Breast epithelium (tissue), 4 donors: ENCODE measurements at places on chromosomes 13 and 19. TPM values are rescaled to one million over a fixed set of nuclear protein-coding genes. Genes with fewer than 3 reads are reported as not detected.

- no peaks in the 10 kb centered on the region for H3K36me3 ChIP-seq
- H3K27ac ChIP-seq = no peak overlapping the region
- no peaks in the 10 kb centered on the region for H3K4me1 ChIP-seq
- H3K4me3 ChIP-seq = peak overlapping the region; percentile 49
- no peaks in the 10 kb centered on the region for H3K27me3 ChIP-seq
Observed at GRCh38 chr19:50556282-50557008, 11.8 kb downstream of the LRRC4B start.

DNA sequence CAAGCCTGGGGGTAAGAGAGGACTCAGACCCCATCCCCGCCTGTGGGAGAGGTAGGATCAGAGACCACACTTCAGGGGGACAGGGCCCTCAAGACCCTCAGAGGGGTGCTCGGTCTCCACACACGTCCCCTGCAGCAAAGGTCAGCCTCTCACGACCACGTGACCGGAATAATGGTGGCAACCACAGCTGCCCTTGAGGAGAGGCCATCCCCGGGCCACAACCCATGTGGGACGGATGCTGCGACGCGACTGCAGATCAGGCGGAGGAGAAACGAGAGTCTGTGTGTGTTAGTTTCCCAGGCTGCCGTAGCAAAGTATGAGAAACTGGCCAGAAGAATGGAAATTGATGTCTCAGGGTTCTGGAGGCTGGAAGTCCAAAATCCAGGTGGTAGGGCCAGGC lies 8.9 kb downstream of the MED25 start:
- no peaks in the 10 kb centered on the region for H3K4me1 ChIP-seq
- H3K4me3 ChIP-seq = no peak overlapping the region
- no peak for DNase-seq
- H3K27me3 ChIP-seq = no peaks in the 10 kb centered on the region
- no peaks in the 10 kb centered on the region for H3K36me3 ChIP-seq

DNA sequence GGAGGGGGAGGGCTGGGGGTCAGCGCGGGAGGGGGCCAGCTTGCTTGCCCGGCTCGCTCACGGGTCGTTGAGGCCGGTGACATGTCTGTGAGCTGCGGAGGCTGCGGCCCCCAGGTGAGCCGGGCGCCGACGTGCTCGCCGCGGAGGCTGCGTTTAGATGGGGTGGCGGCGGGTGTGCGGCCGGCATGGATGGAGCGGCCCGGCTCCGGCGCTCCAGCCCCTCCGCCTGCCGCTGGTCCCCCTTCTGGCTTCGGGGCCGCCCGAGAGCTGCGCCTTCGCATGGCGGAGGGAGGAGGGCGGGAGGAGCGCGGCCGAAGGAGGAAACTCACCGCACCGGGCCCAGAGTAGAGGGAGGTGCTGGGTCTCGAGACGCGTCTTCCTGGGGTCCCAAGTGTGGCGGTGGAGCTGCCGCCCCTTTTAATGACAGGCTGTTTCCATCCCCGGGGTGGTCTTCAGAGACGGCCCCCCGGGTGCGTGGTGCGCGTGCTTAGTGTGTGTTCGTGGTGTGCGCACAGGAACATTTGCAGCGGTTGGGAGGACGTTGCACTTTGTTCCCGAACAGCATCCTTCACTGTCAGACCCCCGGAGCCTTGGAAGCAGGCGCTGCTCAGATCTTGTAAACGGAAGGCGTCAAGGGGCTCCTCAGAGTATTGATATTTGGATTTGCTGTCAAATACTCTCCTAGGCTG lies at the start of gene AKAP11:
AKAP11 (plus strand) TSS at position 38 of the 689 bp plus-strand sequence. CDS start 14,197 bp downstream, outside the sequence.
- peak; percentile 26 for DNase-seq

GRCh38 chr13:94827566-94827965 lies 115.2 kb upstream of the SOX21 start:
- H3K36me3 ChIP-seq = no peaks in the 10 kb centered on the region
- no peak overlapping the region for H3K4me3 ChIP-seq
- H3K4me1 ChIP-seq = no peaks in the 10 kb centered on the region
- no peak for DNase-seq
- no peaks in the 10 kb centered on the region for H3K27me3 ChIP-seq

DNA sequence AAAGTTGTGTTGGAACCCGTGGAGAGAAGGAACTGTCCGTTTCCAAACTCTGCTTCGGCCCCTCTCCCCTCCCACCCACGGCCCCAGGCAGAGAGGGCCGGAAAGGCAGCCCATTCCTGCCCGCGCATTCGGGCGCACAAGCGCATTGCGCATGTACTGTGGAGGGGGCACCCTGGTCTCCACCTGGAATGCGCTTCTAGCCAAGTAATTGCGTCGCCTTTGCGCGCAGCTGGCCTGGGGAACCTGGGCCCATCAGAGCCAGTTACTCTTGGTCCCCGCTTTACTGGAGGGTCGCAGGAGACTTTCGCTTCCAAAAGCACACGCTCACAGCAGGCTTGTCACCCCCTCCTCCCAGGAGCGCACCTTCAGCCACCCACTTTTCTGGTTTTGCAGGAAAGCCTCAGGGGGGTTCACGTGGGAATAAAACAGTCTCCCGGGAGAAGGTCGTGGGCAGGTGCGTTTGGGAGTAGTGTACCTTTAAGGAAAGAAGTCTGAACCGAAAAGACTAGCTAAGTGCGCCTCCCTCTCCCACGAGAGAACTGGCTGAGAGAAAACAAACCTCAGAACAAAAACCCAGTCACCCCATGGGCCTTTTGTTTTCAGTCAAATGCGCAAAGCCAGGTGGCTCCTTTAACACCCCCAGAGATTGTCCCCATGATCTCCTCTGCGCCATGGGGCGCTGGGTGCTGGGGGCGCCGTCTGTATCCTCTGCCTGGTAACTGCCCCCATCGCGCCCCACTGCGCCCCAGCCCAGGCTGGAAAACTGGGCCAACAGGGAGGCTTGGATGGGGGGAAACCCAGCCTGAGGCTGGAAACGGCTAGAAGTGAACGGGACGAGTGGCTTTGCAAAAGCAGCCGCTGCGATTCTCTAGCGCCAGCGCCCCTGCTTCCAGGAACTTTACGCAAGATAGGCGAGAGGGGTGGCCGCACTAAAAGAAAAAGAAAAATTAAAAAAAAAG lies 28.5 kb downstream of the GSX1 start:
- no peak overlapping the region for H3K4me3 ChIP-seq
- H3K36me3 ChIP-seq = no peaks in the 10 kb centered on the region
- H3K27ac ChIP-seq = no peak overlapping the region
- no peaks in the 10 kb centered on the region for H3K4me1 ChIP-seq
- H3K27me3 ChIP-seq = peaks cover 93% of the 10 kb centered on the region

DNA sequence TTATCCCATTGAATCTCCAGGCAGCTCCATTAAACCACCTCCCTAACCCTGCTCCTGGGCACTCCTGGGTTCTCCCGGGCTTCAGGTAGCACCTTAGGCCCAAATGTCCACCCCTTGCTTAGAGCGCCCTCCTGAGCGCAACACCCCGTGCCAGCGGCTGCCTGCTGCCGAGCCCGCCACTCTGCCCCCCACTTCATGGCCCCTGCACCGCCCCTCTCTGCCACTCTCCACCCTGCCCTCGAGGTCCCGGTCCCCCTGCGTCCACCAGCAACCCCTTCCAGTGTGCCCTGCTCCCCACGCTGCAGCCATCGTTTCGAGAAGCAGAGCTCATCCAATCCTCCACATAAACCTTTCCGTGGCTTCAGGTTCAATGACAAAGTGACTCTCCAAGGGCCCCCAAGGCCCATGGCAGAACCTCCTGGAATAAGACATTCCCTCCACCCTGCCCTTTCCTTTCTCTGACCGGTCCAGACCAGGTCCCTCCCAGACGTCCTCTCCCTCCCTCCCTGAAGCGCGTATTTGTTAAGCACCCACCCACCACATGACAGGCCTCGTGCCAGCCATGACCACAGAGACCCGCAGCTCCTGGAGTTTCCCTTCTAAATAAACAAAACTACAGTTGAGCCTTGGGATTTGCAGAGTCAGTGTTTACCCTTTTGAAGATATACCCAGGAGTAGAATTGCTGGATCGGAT lies 66.6 kb downstream of the ARHGEF18 start:
- no peak overlapping the region for H3K4me3 ChIP-seq
- DNase-seq = no peak
- no peaks in the 10 kb centered on the region for H3K27me3 ChIP-seq
- peak overlapping the region; percentile 29 for H3K27ac ChIP-seq
- no peaks in the 10 kb centered on the region for H3K36me3 ChIP-seq
- no peaks in the 10 kb centered on the region for H3K4me1 ChIP-seq

DNA sequence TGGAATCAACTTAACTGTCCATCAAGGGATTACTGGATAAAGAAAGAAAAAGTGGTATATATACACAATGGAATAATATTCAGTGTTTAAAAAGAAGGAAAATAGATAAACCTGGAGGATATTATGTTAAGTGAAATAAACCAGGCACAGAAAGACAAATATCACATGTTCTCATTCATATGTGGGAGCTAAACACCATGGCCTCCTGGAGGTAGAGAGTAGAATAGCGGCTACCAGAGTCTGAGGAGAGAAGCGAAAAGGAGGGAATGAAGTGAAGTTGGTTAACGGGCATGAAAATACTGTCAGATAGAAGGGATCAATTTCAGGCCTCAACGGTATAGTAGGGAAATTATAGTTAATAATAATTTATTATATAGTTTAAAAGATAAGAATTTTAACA lies 147.5 kb upstream of the OBI1 start:
- no peaks in the 10 kb centered on the region for H3K4me1 ChIP-seq
- no peak overlapping the region for H3K27ac ChIP-seq
- no peak overlapping the region for H3K4me3 ChIP-seq
- DNase-seq = no peak

DNA sequence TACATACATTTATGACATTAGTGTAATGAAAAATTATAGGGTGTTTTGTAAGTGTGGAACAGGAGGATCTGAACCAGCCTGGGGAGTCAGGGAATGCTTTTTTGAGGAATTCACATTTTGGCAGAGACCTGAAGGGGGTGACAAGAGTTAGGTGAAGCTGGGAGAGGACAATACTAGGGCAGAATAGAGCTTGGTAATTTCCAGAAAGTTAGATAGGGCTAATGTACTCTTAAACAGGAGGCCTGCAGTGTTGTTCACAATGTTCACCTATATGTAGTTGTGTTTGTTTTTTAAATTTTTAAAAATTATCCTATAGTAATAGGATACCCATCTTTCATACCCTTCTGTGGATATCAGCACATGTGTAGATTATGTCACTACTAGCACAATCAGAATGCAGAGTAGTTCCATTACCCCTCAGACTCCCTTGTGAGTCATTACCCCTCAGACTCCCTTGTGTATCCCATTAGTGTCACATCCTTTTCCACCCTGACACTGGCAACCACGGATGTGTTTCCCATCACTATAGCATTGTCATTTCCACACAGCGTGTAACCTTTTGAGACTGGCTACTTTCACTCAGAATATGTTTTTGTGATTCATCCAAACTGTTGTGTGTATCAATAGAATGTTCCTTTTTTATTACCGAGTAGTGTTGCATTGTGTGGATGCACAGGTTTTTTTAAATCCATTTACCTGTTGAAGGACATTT lies 43.1 kb downstream of the PCCA start:
- H3K27ac ChIP-seq = no peak overlapping the region
- no peak for DNase-seq
- H3K36me3 ChIP-seq = no peaks in the 10 kb centered on the region
- H3K4me1 ChIP-seq = no peaks in the 10 kb centered on the region
- H3K4me3 ChIP-seq = no peak overlapping the region

DNA sequence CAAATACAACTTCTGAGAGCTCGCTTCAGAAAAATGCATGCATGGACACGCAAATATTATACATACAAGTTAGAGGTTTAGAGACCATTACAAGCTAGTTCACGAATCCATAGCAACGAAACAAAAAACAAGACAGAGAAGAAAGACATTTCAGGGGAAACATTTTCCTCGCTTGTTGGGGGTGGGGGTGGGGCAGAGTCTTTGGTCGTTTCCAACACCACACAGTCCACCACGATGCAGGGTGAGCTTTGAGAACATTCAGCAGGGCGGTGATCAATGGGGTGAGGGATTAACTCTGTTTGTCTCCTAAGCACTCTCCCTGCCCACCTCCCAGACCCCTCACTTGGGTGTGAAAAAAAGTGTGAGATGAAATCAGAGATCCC lies 651 bp downstream of the OXGR1 start:
- H3K4me1 ChIP-seq = no peaks in the 10 kb centered on the region
- no peak overlapping the region for H3K27ac ChIP-seq
- no peaks in the 10 kb centered on the region for H3K27me3 ChIP-seq
- no peaks in the 10 kb centered on the region for H3K36me3 ChIP-seq
- no peak for DNase-seq
- peak overlapping the region; percentile 53 for H3K4me3 ChIP-seq

GRCh38 chr19:53871454-53871853 lies 3.8 kb downstream of the MYADM start:
- no peak for DNase-seq
- peaks cover 5% of the 10 kb centered on the region for H3K4me1 ChIP-seq
- no peaks in the 10 kb centered on the region for H3K27me3 ChIP-seq
- no peak overlapping the region for H3K27ac ChIP-seq

- peak overlapping the region; percentile 47 for H3K4me3 ChIP-seq
- peak overlapping the region; percentile 3 for H3K27ac ChIP-seq
- H3K4me1 ChIP-seq = no peaks in the 10 kb centered on the region
Observed at GRCh38 chr19:4542896-4543841, 3.3 kb upstream of the LRG1 start.

GRCh38 chr19:37941782-37942515 lies 34.9 kb downstream of the SIPA1L3 start:
- H3K36me3 ChIP-seq = no peaks in the 10 kb centered on the region
- H3K4me3 ChIP-seq = no peak overlapping the region
- H3K4me1 ChIP-seq = no peaks in the 10 kb centered on the region
- no peak overlapping the region for H3K27ac ChIP-seq

- no peak overlapping the region for H3K27ac ChIP-seq
- H3K27me3 ChIP-seq = no peaks in the 10 kb centered on the region
- no peaks in the 10 kb centered on the region for H3K4me1 ChIP-seq
- no peaks in the 10 kb centered on the region for H3K36me3 ChIP-seq
- no peak overlapping the region for H3K4me3 ChIP-seq
- no peak for DNase-seq
Observed at GRCh38 chr19:10258080-10258710, 6.2 kb downstream of the MRPL4 start.

DNA sequence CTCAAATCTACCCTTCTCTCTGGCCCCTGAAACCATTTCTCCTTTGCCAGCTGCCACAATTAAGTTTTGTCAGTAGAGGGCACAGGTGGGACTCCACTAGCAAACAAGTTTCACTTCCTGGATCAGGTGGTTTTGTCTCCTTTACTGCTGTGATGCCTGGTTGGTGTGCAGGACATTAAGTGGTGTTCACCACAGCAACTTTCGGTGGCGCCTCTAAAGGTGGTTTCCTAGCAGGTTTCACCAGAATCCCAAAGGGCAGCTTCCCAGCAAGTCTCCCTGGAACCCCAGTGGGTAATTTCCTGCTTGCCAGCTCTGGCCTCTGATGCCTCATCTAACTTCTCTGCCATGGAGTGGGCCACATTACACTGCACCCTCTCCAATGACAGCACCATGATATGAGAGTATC lies 16.6 kb downstream of the MED4 start:
- no peaks in the 10 kb centered on the region for H3K4me1 ChIP-seq
- no peak for DNase-seq
- H3K27me3 ChIP-seq = no peaks in the 10 kb centered on the region
- no peak overlapping the region for H3K4me3 ChIP-seq
- H3K27ac ChIP-seq = no peak overlapping the region
- H3K36me3 ChIP-seq = peaks cover 4% of the 10 kb centered on the region

GRCh38 chr13:20160306-20161274 lies at the start of gene GJA3:
GJA3 (minus strand) TSS chr13:20161052; CDS start chr13:20143288, 17,764 bp downstream.
- H3K36me3 ChIP-seq = no peaks in the 10 kb centered on the region
- H3K4me3 ChIP-seq = peak within 1 kb of the TSS; percentile 38
- H3K27me3 ChIP-seq = peaks cover 66% of the 10 kb centered on the region
- no peak within 1 kb of the TSS for H3K27ac ChIP-seq

EIF3K gene
- total RNA-seq = 420 TPM

NKG7 gene
- total RNA-seq = not detected

SOHLH2 gene
- total RNA-seq = 0.16 TPM

GPI gene
- 130 TPM for total RNA-seq

LPAR2 gene
- 3.2 TPM for total RNA-seq

KLC3 gene
- not detected for total RNA-seq

PRSS57 gene
- not detected for total RNA-seq

RELB gene
- total RNA-seq = 5.8 TPM

KCNRG gene
- total RNA-seq = 1.8 TPM

CD22 gene
- total RNA-seq = 4.8 TPM
